Activated naive CD4-positive, alpha-beta T cell treated with anti-CD3 and anti-CD28 coated beads for 36 hours (primary cell): ENCODE measurements at places on chromosomes 3 and 15.

DNA sequence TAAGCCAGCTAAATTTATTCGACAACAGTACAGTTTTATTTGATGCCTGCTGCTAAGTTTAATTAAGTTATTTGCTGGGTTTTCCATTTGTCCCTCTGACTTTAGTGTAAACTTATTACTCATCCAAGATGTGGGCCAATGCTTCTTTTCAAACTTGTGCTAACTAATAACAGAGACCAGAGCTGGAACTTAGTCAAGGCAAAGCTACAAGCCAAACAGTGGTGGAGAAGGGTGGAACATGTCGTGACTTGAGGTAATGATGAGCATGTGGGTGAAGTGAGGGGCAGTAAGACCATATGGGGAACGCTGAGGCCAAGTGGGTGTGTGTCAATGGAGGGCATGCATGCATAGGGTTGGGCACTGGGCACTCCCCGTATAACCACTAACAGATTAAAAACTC is 63.9 kb downstream of the NMD3 start:
- no peak for DNase-seq

DNA sequence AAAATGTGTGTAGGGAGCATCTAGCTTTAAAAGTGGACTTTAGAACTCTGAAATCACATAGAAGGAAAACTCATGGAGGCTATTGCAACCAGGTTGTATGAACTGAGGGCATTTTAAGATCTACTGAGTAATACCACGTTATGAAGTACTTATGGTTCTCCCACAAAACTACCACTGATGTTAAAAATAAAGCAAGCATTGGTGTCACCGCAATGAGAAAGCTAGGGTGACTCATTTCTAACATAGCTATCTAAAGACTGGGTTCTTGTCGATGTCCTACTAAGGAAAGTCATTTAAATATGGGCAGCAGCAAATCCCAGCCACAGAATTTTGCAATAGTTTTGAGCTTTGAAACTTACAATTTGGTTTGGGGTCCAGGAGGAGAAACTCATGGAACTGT is 584.8 kb downstream of the DIPK2A start:
- no peak for DNase-seq

DNA sequence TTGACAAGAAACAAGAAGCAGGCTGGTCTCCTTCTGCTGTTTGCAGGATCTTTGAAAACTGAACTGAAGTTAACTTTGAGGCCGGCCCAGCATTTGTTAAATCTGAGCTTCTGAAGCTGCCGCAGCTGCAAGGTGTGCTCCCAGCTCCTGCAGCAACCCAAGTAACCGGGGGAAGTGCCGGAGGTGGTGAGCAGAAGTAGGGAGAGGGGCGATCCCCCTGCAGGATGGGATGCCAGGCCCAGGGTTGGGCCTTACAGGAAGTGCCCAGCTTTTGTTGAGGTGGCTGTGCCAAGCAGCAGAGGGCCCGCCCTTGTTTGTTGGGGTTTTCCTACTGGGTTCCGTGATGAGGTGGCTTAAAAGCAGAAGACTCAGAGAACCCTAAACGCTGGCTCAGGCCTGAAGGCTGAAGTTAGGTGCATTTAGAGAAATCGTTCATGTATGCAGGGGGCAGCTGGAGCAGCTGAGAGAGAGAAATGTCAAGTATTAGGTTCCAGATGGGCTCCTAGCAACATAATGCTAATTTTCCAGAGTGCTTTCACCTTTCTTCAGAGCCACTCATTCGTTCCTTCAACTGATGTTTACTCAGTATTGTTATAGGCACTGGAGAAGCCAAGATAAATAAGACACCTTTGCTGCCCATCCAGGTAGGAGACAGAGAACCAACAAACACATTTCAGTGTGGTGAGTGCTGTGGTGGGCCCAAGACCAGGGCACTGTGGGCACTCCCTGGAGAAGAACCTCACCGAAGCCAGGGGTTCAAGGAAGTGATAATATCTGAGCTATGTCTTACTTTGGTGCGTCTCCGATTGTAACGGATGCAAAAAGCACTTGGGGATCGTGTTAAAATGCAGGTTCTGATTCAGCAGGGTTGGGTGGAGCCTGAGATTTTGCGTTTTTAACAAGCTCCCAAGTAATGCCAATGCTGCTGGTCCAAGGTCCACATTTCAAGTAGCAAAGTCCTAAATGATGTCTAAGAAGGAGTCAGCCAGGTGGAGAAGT is 42.2 kb upstream of the PLCL2 start:
- DNase-seq: peak; percentile 91

- no peak for DNase-seq
Observed at GRCh38 chr15:77527831-77528231, 104.9 kb downstream of the LINGO1 start.

- no peak for DNase-seq
Observed at GRCh38 chr3:97880267-97880666, 58.5 kb downstream of the CRYBG3 start.

DNA sequence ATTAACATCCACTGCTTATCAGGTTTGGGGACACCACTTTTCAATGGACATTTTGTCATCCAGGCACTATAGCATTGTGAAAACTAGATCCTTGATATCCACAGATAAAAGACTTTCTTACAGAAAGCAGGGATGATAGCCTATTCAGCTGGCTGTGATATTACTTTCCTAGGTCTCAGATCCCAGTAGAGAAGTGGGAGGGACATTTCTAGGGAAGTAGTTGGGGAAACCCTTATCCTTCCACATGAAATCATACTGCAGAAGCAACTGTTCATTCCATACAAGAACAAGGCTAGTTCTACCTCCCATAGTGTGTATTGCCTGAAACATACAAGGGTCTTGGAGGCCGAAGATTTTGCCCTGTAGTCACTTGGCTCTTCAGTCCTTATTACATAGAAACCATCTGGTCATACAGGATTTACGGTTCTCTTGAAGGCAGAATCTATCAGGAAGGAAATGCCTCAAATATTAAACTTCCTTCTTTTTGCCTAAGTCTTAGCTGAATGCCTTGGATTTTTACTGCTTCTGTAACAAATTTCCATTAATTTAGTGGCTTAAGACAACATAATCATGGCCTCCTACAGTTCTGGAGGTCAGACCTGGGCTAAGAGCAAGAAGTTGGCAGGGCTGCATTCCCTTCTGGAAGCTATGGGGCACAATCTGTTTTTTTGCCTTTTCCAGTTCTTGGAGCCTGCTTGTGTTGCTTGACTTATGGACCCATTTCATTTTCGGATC is 119.4 kb downstream of the ECT2 start:
- DNase-seq: no peak

DNA sequence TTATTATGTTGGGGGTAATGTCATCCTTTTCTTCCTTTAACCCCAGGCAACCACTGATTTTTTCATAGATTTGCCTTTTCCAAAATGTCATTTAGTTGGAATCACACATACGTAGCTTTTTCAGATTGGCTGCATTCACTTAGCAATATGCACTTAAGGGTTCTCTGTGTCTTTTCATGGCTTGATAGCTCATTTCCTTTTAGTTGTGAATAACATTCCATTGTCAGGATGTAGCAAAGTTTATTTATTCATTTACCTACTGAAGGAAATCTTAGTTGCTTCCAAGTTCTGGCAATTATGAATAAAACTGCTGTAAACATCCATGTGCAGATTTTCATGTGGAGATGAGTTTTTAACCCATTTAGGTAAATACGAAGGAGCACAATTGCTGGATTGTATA is 125.4 kb downstream of the AGBL1 start:
- no peak for DNase-seq

GRCh38 chr15:63895787-63896218 is 62.1 kb upstream of the HERC1 start:
- no peak for DNase-seq

GRCh38 chr3:37725842-37726241 is 135.8 kb upstream of the CTDSPL start:
- no peak for DNase-seq

DNA sequence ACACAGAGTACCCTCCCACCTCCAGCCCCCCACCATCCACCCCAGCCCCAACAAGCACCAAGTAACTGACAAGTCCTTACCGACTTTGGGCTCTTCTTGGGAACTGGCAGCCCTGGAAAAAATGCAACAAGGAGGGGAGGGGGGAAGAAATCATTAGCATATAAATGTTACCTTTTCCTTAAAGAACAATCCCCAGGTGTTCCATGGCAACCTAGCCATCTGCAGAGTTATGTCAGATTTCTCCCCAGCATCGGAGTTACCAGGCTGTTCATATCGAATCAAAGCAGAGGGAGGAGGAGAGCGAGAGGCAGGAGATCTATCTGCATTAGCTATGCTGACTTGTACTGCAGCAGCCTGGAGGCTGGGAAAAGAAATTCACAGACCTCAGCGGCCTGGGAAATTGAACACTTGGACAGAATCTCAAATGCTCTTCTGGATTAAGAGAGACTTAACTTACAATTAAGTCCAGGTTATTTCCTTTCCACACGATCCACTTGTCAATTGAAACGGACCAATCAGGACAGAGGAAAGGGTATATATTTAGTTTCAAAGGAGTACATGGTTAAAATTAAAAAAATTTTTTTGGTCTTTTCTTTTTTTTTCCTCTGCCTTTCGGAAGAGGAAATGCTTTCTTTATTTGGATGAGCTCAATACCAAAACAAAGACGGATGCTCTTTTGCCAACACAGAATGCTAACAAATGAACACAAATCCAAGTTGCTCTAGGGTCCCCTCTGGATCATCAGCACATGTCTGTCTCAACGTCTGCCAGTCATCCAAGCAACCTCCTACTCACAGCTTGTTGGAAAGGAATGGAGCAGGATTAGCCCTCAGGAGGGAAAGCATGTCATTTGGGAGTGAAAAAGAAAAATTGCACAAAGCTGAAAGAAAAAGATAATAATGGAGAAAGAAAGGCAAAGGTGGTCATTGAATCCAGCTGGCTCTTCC is 637.1 kb downstream of the MAGI1 start:
- DNase-seq: no peak

GRCh38 chr3:15443826-15444524 is 16.6 kb downstream of the EAF1 start:
- no peak for DNase-seq

- no peak for DNase-seq
Observed at GRCh38 chr3:111047042-111047441, 24.6 kb upstream of the NECTIN3 start.

DNA sequence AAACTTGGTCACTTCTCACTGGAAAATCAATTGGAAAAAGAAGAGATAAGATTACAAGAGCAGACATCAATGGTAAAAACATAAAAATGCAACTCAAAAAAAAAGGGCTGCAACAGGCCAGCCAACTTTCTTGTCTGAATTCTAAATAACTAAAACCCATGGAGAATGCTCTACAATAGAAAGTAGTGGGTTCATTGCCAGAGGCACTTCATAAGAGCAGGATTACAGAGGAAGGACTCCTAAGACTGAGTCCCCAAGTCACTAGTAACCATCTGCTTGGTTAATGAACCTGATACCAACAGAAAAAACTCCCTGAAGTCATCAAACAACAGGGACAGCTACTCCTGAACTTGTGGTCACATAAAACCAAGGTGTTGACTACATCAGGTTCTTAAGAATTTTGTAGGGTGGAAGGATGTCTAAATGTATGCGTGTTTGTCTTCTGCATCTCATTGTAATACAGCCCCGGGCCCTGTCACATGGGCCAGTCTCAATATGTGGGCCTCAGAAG is 148.6 kb downstream of the IMPG2 start:
- no peak for DNase-seq

GRCh38 chr3:98954791-98955604 is 53.5 kb upstream of the DCBLD2 start:
- DNase-seq: no peak

- DNase-seq: no peak
Observed at GRCh38 chr3:56960234-56960917, 100.1 kb upstream of the SPATA12 start.

- no peak for DNase-seq
Observed at GRCh38 chr15:27731776-27732175, 367.3 kb downstream of the OCA2 start.

- DNase-seq: no peak
Observed at GRCh38 chr3:52257911-52258310, 12.4 kb downstream of the PPM1M start.

DNA sequence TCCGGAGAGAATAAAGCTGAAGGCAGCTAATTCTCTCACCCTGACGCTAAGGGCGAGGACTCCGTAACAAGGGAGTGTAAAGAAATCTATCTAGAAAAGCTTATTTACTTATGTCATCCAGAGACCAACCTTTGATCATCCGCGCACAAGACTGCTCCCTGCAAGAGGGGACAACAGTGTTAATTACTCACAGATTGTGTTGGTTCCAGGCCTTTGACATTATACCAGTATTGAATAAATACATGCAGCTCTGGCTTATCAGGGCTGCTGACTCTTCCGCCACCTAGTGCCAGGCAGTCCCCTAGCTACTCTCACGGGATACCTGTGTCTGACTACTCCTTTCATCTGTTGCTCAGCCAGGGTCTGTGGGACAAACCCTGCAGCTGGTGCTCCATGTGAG is 211.7 kb downstream of the DTWD1 start:
- DNase-seq: peak; percentile 12

GRCh38 chr3:189909573-189909972 is 211.1 kb downstream of the P3H2 start:
- no peak for DNase-seq

DNA sequence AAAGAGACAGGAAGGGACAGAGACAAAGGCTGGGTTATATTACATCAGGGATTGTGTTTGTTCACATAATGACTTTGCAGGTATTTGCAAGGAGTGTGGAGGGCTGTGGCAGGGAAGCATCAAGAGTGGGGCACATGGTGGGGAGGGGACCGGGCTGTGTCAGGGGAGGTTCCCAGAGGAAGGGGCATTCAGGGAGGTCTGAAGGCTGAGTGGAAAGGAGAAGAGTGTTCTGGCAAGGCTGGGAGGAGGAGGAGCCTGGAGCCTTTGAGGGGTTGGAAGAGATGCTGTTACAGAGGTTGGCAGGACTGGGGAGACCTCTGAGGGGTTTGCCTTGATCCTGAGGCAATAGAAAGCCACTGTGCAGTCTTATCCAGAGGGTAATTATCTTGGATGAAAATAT is 49.4 kb downstream of the EXOG start:
- no peak for DNase-seq

DNA sequence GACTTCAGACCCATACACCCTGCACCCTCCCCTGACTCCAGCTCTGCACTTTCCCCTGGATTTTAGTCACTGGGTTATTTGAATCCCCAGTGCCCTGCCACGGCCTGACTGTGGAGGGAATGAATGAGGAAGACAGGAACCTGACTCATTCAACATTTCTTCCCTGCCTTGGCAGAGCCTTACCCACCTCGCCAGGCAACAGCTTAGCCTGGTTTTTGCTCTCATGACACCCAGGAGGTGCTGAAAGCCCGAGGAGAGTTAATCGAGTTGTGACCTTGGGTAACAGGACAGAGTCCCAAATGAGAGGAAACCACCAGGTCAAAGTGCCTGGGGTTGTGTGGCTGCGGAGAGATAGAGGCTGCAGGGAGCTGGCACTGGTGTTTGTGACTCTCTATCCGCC is 128.3 kb downstream of the SMAD6 start:
- DNase-seq: no peak

DNA sequence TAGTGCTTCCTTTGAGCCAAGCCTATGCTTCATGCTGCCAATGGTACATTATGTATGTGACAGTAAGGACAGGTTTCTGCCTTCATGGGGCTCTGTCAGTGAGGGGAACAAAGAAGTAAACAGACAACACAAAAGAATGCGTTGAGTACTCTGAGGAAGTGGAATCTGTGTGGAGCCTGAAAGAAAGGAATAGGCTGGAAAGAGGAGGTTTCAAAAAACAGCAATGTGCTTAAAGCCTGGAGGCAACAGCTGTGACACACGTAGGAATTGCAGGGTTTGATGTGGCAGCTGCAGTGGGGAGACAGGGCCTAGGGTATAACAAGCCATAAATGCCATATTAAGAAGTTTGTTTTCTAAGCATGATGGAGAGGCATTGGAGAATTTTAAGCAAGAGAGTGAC is 316.7 kb downstream of the CLSTN2 start:
- no peak for DNase-seq

GRCh38 chr15:94582368-94582767 is 351.0 kb downstream of the MCTP2 start:
- DNase-seq: peak; percentile 66
